GM12878 (cell line): ENCODE measurements at places on chromosomes 12 and 14.

DNA sequence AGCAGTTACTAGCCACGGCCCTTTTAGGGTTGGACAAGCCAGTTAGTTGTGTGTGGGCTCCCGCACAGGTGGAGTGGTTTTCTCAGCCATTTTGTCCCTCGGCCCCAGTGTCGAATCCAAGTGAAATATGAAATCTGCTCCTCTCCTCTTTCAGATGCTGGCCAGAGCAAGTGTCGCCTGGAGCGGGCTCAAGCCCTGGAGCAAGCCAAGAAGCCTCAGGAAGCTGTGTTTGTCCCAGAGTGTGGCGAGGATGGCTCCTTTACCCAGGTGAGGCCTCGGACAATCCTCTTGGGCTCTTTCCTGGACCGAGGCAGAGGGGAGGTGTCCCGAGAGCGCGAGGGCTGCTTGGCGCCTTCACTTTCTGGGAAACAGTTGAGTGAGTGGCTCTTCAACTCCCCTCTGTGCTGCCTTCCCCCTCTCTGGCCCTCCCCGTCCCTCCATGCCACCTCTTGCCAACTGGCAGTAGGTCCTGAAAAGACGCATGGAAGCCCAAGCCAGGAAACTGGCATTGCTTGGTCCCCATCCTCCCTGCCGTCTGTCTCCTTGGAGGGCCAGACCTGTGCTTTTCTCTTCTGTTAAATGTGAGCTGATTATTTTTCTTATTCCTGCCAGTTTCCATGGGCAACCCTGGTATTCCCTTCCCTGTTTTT lies 74.2 kb downstream of the SMOC1 start:
- no peak for DNase-seq

GRCh38 chr14:47662466-47662865 lies 12.9 kb downstream of the MDGA2 start:
- no peak for DNase-seq

DNA sequence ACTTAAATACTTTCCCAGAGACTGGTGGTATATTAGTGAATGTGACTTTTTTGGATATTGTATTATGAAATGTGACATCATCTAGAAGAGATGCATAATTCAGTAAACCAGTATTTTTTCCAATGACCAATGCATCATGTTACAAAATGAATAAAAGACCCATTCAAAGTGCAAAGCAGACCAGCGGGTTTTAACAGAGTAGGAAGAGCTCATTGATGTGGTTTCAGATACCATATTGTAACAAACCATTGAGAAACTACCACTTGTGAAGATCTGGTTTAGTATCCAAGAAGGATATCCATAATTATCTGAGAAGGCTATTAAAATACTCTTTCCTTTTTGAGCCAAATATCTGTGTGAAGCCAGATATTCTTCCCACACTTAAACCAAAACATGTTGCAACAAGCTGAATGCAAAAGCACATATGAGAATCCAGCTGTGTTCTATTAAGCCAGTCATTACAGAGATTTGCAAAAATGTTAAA lies 47.7 kb downstream of the MVK start:
- DNase-seq: no peak

DNA sequence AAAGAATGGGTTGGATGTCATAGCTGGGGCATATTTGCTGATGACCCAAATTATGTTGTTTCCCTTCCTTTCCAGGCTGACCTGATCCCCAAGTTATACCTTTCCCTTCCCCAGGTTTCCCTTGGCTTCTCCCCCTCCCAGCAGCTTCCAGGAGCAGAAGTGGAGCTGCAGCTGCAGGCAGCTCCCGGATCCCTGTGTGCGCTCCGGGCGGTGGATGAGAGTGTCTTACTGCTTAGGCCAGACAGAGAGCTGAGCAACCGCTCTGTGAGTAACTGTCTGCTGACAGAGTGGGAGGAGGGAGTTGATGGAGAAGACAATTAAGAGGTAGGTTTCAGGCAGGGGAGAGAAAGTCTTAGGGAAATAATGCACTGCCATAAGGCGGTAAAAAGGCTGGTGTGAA lies 25.0 kb downstream of the A2ML1 start:
- DNase-seq: no peak

GRCh38 chr14:96586921-96587822 lies 85.0 kb downstream of the PAPOLA start:
- DNase-seq: no peak

- DNase-seq: peak; percentile 81
These were observed 127.7 kb downstream of the SNAPC1 start for GRCh38 chr14:61889914-61890351.

DNA sequence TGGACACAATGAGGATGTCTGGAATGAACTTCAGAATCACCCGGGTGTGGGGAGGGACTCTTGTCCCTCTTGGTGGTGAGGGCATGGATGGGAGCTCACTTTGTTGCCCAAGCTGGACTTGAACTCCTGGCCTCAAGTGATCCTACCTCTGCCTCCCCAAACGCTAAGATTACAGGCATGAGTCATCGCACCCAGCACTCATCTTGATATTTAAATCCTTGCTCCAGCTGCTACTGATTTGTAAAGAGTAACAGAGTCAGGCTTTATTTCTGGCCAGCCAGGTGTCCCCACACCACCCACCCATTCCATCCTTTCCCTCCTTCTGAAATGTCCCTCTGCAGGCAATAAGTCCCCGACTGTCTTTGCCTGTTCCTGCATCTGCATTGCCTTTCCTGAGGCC lies 4.9 kb downstream of the DDX54 start:
- no peak for DNase-seq

DNA sequence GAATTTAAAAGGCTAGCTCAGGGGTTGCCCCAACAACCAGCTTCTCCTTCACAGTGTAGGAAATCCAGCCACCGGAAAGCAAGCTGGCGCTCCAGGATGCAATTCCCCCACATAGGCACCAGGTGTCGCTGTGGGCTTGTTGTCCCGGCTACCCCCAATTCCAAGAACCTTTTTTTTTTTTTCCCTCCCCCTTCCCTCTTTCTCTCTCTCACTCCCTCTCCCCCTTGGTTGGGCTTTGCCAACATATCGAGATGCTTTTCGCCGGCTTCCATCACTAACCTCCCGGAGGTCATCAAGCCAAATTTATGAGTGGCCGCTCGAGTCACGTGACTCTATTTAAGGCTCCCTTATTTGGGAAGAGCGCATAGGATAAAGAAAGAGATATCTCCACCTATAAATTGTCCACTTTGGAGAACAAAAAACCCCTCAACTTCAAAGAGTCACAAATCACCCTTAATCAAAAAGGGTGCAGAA lies at the start of gene HOXC5:
Gene HOXC5 (plus strand): TSS at position 424 of the 474 bp plus-strand sequence. CDS start 73 bp downstream, outside the sequence.
- no peak for DNase-seq

DNA sequence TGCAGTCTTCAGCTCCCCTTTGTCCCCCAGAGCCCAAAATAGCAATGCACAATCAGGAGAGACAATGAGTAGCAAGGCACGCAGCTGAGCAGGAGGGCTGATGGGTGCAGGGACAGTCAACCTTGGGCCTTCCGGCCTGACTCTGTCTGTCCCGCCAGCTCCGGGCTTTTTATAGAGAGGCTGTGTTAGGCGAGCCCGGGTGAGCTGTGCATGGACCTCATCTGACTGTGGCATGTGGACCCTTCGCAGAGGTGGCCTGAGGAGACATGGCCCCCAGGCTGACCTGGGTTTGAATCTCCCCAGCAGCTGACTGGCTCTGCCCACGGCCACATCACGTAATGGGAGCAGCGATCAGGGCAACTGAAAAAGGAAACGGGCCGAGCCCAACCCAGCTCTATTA lies 177.9 kb downstream of the TSPAN9 start:
- DNase-seq: no peak

- no peak for DNase-seq
These were observed 238.4 kb downstream of the MED13L start for GRCh38 chr12:116039081-116039480.

- DNase-seq: no peak
These were observed 28.3 kb upstream of the HIGD1C start for GRCh38 chr12:50924131-50924438.

DNA sequence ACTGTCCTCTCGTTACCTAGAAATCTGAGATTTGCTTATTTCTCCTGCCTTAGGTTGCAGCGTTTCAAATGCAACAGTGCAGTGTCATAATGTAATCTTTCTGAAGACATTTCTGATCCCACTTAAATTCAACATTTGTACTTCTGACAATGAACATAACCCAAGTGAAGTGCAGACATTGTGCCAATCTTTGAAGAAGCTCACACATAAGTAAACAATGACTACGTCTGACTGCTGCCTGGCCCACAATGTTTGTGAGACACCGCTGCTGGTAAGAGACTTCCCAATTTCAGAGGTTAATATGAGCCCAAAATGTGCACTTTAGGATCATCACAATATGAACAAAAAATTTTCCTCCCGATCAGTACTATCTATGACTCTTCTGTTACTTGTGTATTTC lies 84.6 kb upstream of the BCL2L14 start:
- DNase-seq: no peak

GRCh38 chr12:44038411-44038810 lies 202.5 kb downstream of the TMEM117 start:
- no peak for DNase-seq

DNA sequence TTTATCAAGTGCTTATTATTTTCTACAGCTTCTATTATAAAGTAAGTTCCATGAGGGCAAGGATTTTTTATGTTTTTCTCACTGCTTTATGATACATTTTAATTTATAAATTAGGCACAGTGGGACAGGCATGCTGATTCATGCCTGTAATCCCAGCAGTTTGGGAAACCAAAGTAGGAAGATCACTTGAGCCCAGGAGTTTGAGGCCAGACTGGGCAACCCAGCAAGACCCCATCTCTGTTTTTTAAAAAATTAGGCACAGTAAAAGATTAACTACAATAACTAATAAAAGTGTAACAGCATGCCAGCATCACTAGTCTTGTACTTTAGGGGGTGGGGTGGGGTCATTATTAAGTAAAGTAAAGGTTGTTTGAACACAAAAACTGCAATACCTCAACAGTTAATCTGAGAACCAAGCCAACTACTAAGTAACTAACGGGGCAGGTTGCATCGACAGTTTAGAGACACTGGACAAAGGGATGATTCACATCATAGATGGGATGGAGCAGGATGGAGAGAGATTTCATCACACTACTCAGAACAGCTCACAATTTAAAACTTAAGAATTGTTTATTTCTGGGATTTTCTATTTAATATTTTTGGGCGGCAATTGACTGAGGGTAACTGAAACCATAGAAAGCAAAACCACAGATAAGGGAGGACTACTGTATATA lies 119.5 kb downstream of the PLEKHA5 start:
- no peak for DNase-seq

DNA sequence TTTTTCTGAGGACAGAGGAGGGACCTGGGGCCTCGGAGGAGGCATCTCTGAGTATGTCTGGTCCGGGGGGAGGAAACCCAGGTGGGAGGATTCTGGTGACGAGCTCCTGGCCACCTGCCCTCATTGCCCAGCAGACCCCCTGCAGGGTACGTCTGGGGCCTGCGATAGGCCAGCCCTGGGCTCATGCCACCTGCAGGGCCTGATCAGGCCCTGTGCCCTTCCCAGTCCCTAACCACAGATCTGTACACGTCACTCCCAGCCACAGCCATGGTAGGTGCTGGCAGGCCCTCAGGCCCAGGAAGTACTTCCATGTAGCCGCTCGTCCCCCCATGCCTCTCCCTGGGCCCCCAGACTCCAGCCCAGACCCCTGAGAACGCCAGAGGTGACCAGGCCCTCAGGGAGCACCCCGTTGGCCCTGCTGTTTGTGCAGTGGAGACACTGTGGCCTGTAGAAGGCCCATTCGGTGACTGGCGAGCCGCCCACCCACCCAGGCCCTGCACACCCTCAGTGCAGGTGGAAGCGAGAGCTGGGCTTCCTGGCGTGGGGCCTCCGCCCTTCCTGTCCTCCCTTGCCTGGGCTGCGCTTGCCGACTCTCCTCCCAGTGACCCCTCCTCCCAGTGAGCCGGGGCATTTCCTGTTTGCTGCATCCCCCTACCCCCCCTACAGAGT lies 5.7 kb downstream of the INF2 start:
- DNase-seq: no peak

- no peak for DNase-seq
These were observed 19.8 kb downstream of the ALDH6A1 start for GRCh38 chr14:74064426-74064825.

- DNase-seq: no peak
These were observed 72.6 kb upstream of the TCL1A start for GRCh38 chr14:95786566-95786965.

DNA sequence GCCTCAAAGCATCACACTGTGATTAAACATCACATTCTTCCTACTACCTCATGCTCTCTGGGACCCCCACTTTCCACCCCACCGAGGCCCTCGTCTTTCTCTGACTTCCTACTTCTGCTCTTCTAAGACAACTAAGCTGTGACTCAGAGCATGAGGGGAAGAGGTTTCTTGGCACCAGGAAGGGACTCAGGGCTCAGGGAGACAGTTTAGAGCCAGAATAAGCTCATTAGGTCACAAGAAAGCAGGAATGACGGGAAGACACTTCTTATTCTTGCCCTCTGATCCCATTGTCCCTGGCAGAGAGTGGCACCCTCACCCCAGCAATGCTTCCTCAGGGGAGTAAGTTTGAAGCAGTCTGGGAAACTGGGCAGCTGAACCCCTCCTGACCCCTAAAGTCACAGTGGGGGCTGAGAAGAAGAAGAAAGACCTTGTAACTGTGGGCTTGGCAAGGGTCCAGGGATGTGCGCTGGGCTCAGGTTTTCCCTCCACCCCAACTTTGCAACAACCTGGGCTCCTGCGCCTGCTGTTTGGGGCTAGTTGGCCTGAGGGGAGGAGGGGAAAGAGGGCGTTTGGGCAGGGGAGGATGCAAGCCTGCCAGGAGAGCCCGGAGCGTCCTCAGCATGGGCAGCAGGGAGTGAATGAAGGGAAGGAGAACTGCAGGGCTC lies 64.6 kb upstream of the ACTN1 start:
- no peak for DNase-seq

DNA sequence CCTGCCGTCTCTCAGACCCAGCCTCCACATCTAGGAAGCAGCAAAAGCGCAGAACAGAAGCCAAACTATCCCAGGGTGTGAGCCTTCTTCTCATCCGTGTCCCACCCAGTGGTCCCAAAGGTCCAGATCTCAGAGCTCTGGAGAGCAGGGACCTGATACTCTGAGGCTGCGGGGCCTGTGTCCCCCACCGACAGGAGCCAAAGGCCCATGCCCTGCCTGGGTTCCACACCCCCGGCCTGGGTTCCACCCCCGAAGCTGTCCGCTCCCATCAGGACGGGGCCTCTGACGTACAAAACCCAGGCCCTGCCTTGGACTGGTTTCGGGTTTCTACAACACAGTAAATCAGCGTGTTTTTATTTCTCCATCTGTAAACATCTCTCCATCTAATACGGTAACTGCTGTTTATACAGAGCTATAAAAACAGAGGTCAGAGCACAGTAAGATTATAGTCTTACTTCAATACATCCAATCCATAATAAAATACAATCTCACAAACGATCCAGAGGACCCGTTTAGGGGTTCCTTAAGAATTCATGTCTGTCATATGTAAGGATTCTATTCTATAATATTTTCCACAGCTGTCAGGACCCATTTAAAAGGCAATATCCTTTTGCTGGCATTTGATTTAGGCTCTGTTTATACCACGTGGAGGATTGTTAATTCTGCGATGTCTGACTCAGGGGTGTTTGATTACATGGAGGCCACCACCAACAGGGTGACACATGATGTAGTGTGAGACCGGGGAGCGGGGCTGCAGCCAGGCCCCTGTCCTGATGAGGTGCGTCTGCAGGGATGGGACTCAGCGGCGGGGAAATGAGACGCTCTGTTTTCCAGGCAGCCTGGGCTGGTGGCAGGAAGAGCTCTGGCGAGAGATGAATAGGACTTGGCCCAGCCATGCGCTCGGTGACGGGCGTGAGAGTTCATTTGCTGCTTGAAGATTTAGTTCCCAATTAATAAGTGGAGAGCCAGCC lies 110.3 kb downstream of the DICER1 start:
- no peak for DNase-seq

GRCh38 chr12:82862069-82862841 lies 175.5 kb downstream of the TMTC2 start:
- no peak for DNase-seq
